ENCODE measurements at places on chromosomes 5 and 9.

DNA sequence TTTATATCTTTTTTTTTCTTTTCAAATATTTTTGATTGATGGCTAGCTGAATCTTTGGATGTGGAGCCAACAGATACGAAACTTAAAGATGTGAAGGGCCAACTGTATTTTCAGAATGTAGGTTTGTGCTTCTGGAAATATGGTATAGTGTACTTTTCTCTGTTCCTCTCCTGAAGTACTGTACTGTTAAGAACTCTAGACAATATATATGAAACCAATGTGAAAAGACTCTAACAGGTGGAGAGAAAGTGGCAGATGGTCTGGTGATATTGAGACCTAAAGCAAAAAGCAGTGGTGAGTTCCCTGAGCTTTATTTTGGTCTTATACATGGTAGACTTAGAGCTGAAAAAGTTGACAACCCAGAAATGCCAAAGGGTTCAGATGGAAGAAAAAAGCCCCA is 185.0 kb upstream of the GRIN3A start:
- DNase-seq, result no peak

DNA sequence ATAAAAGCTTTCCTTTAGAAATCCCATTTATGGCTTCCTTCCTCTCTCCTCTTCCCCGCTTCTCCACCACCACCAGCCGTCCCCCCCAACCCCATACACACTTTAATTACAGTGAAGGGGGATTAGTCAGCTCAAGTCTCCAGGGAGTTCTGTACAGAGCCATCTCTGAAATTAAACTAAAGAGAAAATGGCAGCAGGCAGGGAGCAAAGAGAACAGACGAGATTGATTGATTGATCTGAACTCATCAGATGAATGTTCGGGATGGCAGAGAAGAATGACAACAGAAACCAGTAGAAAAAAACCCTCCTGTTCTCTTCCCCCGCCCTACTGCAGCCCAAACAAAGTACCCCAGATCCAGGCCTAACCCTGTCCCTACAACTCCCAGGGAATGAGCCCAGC is 241.7 kb upstream of the PANK3 start:
- DNase-seq, result no peak

- no peak for DNase-seq
Observed at GRCh38 chr9:111870774-111871498, 25.7 kb upstream of the UGCG start.

- no peak for DNase-seq
Observed at GRCh38 chr5:65811004-65811403, 89.0 kb downstream of the NLN start.

GRCh38 chr5:154211641-154212390 is 21.3 kb downstream of the GALNT10 start:
- DNase-seq, result no peak

DNA sequence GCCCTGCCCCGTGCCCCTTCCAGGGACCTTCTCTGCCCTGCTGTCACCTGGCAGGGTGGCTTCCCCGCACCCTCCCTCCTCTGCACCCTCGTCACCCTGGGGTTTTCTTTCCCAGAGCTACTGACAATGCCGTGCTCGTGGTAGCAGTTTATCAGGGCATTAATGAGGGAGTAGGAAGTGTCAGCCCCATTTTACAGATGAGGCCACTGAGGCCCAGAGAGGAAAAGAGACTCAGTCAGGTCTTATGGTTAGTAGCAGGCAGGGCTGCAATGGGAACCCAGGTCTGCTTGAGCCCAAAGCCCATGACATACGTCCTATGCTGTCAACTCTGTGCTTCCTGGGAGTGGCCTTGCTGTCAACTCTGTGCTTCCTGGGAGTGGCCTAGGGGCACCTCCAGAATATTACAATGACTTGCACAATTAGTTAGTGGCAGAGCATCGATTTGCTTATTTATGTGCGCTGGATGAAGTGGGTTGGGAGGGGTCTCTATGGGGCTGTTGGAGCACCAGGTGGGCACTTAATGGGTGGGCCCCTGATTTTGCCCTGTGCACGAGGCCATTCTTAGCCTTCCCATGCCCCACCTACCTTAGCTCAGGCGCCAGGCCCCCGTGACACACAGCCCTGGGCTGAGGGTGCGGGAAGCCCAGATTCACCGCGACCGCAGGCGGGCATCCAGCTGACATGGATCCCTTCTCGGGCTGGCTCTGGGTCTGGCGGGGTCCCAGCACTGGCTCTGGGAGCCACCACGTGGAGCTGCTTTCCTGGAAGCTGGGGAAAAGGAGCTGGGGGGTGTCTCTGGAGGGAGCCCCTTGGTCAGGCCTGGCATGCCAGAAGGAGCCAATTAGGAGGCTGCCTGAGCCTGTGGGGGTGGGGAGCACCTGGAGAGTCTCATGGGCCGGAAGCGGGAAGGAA is 82.0 kb upstream of the ORM1 start:
- DNase-seq, result no peak

DNA sequence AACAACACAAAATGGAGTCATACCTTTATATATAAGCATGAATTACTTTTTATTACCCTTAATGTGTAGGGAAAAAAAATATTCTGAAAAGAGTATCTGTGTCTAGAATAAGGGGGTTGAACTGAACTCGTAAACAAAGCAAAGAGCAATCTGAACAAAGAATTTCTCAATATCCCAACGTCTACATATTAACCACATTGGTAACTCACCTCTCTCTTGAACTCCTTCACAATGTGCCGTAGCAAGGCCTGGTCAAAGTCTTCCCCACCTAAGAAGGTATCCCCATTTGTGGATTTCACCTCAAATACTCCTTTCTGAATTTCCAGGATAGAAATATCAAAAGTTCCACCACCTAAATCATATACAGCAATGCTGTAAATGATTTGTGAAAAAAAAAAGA is 8.4 kb downstream of the HSPA9 start:
- no peak for DNase-seq

GRCh38 chr5:175032741-175033151 is 308.4 kb downstream of the MSX2 start:
- DNase-seq, result no peak

DNA sequence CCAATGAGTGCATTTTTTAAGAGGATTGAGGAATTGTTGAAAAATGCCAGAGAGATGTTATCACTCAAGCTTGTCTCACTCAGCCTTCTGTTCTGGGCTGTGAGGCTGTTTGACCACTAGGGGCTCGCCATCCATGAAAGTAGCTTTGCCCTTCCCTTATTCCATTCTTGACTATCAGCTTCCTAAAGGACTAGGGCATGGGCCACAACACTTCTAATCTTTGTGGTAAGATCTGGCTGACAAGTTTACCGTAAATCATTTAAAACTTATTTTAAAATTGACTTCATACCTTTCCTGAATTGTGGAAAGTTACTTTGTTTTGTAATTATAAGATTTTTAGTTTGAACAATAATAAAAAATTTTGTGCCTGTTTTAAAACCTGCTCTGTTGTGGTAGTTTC is 49.5 kb downstream of the TJP2 start:
- DNase-seq, result no peak

GRCh38 chr5:50720061-50720710 is 53.7 kb downstream of the PARP8 start:
- no peak for DNase-seq

DNA sequence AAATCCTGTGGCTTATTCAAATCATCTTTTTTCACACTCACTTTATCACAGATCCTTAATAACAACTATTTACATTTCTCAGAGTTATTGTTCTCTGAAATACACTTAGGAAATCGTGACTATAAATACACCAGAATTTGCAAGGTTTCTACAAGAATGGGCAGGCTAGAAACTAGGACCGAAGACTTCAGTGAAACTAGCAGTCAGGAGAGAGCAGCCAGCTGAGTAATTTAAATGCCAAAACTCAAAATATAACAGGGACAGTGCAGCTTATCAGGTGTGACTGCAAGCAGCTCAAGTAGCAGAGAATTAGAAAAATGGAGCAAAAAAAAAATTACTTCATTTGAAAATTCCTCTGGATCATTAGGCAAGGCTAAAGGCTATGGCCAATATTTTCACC is 719.3 kb upstream of the ZNF608 start:
- no peak for DNase-seq

GRCh38 chr9:111572950-111573604 is 26.4 kb downstream of the PTGR1 start:
- no peak for DNase-seq

DNA sequence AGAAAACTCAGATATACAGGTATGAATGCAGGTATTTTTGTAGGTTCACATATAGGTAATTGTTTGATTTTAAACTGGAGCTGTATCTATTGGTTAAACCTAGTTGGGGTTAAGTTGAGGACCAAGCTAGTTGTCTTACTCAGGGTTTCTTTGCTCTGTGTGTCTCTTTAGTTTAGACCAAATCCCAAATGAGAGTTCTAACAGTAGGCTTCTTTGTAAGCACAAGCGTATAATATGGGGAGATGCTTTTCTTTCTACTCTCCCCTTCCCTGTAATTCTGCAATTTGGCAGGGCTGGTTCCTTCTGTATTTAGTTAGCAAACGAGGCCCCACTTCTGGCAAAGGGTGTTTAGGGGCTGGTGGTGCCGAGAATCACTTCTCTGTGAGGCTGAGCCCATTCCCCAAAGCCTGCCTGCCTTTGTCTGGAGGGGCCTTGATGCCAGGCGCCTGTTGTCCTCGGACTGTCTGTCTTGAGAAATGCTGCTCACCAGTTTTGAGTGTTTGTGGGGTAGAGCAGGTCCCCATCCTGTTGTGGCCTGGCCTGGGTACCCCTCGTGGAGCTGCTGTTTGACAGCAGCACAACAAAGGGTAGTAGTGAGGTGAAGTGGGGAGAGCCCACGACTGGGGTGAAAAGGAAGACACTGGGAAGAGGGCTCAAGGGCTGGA is 259.3 kb downstream of the FANCC start:
- DNase-seq, result no peak

- DNase-seq, result peak; percentile 47
Observed at GRCh38 chr9:90142580-90142979, 500.0 kb downstream of the DIRAS2 start.

DNA sequence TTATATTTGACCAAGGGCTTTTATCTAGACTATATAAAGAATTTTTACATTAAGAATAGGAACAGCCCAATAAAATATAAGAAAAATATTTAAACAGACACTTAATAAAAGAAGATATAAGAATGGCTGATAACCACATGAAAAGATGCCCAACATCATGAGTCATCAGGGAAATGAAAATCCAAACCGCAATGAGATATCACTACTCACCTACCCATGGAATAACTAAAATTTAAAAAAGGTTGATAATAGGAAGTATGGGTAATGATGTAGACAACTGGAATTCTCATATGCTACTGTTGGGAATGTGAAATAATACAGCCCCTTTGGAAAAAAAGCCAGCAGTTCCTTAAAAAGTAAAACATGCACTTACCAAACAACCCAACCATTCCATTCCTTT is 206.9 kb upstream of the PCSK5 start:
- DNase-seq, result no peak

DNA sequence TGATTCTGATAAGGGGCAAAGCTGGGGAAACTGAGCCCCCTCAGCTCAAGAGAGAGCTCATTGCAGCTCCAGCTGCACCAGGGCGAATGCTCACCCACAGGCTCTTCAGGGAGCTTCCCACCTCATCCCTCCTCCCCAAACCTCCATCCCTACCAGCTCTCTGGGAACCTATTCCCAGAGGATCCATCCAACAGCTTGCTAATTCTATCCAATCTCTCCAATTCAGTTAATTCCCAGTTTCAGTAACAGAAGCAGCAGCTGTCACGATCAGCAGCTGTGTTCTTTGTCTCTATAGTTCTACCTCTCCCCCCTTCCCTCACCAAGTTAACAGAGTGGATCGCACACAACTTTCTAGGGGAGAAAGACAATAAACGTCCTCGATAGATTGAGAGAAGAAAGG is 135.5 kb upstream of the EFNA5 start:
- DNase-seq, result no peak

- DNase-seq, result peak; percentile 84
Observed at GRCh38 chr5:39209924-39210323, 9.4 kb downstream of the FYB1 start.

DNA sequence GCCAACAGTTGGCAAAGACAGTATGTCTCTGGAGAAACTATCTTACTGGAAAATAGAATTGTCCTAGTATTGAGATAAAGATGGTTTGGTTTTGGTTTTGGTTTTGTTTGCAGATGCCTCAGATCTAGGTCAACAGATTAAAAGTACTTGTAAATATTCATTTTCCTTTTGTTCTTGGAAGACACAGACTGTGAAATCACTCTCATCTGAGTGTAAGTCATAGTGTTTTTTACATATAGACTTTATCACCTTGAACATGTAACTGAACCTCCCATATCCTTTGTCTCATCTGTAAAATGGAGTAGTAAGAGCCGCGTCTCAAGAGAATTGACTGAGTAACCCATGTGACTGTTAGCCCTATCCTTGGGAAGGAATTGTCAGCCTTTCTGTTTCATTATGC is 34.3 kb downstream of the MAP3K1 start:
- DNase-seq, result peak; percentile 30

DNA sequence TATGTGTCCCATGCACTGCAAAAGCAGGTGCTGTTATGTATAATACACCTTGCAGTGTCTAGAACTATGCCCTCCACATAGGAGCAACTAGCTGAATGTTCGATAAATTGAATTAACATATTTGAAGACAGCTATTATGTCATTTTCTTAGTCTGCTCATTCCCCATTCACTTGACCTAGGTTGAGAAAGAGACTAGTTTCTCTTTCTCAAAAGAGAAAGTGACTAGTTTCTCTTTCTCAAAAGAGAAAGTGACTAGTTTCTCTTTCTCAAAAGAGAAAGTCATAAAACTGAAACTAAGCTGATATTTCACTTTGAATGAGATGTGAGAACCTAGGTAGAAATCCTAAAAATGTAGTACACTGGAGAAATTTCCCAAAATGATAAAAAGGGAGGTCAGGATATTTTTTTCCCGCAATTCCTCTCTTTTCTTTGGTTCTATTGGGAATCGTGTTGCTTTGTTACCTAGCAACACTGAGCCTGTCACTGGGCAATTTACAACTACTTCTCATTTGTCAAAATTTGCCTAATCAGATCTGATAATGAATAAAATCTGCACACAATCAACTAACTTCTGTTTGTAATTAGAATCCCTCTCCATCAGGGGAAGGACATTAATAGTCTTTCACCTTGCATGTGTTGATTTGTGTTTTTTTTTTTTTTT is 132.0 kb upstream of the GRIA1 start:
- no peak for DNase-seq

DNA sequence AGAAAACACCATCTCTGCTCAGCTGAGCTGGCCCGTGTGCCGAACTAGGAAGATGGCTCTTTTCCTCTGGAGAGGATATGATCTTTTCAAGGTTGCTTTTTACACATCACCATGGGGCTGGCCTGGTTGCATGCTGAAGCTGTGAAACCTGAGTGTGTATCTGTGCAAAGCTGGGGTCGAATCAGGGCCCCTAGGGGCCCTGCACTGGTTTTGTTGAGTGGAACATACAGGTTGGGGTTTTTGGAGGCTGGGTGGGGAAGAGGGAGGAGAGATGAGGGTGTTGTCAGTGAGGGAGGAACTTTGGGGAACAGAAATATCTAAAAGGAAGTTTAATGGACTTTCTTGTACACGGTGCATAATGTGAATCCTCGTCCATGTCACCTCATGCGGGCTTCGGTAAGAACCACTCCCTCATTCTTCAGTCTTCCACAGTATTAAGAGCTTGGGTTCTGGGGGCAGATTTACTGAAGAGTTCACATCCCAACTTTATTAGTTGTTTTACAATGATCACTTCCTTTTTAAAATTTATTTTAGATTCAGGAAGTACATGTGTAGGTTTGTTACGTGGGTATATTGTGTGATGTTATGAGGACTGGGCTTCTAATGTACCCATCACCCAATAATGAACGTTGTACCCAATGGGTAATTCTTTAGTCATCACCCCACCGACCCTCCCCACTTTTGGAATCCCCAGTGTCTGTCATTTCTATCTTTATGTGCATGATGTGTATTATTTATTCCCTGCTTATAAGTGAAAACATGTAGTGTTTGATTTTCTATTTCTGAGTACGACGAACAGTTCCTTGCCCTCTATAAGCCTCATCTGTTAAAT is 238.2 kb downstream of the NR3C1 start:
- DNase-seq, result no peak

Measured in CD4-positive, alpha-beta T cell treated with Interleukin-15 for 4 hours (primary cell).